Stimulated activated CD8-positive, alpha-beta memory T cell treated with anti-CD3 and anti-CD28 coated beads, Interleukin-2, amount 100 ng/mL, for 1 hour (primary cell): ENCODE measurements at places on chromosomes 5 and 9.

DNA sequence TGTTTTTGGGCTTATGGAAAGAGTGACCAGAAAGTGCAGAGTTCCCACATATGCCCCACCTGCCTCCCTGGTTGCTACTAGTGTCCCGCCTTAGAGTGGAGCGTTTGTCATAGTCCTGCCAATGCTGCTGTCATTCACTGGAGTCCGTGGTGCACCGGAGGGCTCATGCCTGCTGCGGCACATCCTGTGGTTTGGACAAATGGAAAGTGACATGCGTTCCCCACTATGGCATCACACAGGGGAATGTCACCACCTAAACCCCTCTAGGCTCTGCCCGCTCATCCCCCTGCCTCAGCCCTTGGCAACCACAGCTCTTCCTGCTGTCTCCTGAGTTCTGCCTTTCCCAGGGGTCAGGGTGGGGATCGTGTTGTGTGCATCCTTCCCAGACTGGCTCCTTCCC, 29.2 kb downstream of the IRX4 start:
- DNase-seq: no peak

DNA sequence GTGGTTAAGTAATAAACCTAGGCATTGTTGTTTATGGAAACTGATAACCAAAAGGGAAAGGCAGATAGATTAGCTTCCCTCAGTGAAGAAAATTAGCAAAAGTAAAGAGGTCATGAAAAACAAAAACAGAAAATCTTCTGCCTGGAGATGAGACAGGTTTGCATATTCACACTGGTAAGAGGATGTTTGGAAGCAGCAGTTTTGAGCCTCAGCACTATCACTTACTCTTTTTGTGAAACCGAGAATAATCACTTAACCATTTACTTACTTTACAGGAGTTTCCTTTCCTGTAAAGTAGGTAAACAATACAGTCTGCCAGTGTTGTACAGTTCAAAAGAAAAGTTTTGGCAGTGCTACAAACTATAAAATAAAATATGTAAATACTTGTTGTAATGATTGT, 35.5 kb upstream of the EMB start:
- no peak for DNase-seq

GRCh38 chr5:142551338-142552067, 134.4 kb downstream of the FGF1 start:
- no peak for DNase-seq

GRCh38 chr9:87850391-87850790, 32.3 kb upstream of the SPATA31E1 start:
- no peak for DNase-seq

GRCh38 chr5:180172447-180173197, 36.4 kb downstream of the RASGEF1C start:
- no peak for DNase-seq

GRCh38 chr9:124423591-124423990, 8.3 kb upstream of the PSMB7 start:
- no peak for DNase-seq
